Cardiac muscle cell (in vitro differentiated cells and primary cell): ENCODE measurements at places on chromosomes 2 and 18. TPM values are rescaled to one million over a fixed set of nuclear protein-coding genes. Genes with fewer than 3 reads are reported as not detected.

GRCh38 chr2:240404174-240404852 lies 31.1 kb upstream of the GPC1 start:
- no peak for DNase-seq
- H3K4me1 ChIP-seq = no peaks in the 10 kb centered on the region
- no peaks in the 10 kb centered on the region for H3K27me3 ChIP-seq
- no peak overlapping the region for H3K27ac ChIP-seq

- H3K27ac ChIP-seq = no peak overlapping the region
- H3K36me3 ChIP-seq = no peaks in the 10 kb centered on the region
- no peak for DNase-seq
- no peaks in the 10 kb centered on the region for H3K27me3 ChIP-seq
- no peak overlapping the region for H3K4me3 ChIP-seq
- H3K4me1 ChIP-seq = no peaks in the 10 kb centered on the region
Observed at GRCh38 chr2:127574656-127575055, 39.2 kb downstream of the MYO7B start.

REEP1 gene
- total RNA-seq = 14.6 and 22.7 TPM in 2 replicates

DNA sequence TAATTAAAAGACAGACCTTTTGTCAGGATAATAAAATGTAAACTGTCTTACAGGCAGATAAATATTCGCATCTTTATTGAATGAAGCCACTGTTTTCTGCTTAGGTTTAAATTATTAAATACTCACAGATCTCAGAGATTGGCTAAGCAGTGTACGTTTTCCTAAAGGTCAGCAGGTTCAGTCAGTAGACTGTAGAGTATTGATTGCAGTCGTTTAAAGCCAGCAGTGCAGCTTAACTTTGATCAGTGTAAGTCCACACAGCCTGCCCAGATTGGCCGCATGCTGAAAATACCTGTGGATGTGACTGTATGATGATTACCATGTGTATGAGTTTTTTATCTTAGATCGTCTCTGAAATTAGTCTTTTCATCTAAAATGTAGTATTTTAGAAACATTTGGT lies 42.3 kb downstream of the ATP9B start:
- no peak overlapping the region for H3K4me3 ChIP-seq
- no peaks in the 10 kb centered on the region for H3K36me3 ChIP-seq
- H3K27me3 ChIP-seq = no peaks in the 10 kb centered on the region

- no peak overlapping the region for H3K27ac ChIP-seq
- H3K36me3 ChIP-seq = no peaks in the 10 kb centered on the region
- H3K4me1 ChIP-seq = peaks cover 20% of the 10 kb centered on the region
- DNase-seq = peak; percentile 93
Observed at GRCh38 chr2:217289907-217290280, 430.0 kb upstream of the TNP1 start.

DNA sequence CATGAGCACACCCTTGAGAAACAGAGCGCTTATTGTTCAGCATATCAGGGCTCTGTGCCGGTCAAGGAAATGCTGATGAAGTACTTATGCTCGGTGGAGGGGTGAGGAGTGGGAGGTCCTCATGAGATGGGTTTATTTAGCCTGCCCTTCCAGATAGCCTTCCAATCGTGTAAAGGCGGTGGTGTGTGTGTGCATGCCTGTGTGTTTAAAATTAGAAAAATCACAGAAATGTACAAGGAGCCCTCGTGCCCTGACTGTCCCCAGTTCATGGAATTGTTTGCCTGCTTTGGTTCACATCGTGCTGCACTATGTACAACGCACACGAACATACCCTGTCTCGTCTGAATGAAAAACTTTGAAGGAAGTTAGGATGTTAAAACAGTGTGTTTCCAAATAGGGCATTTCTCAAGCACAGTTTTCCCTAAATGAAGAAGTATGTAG lies 158.6 kb downstream of the AQP4 start:
- no peaks in the 10 kb centered on the region for H3K27me3 ChIP-seq
- H3K4me1 ChIP-seq = peaks cover 8% of the 10 kb centered on the region
- no peak overlapping the region for H3K4me3 ChIP-seq

FBXO36 gene
- total RNA-seq = 2.8 and 5.7 TPM in 2 replicates

- no peak overlapping the region for H3K27ac ChIP-seq
- DNase-seq = peak; percentile 93
- no peaks in the 10 kb centered on the region for H3K27me3 ChIP-seq
- no peak overlapping the region for H3K4me3 ChIP-seq
- H3K4me1 ChIP-seq = peaks cover 9% of the 10 kb centered on the region
Observed at GRCh38 chr2:39488450-39488849, 51.4 kb upstream of the MAP4K3 start.

SPATA3 gene
- total RNA-seq = not detected in 2 replicates

SERPINB10 gene
- total RNA-seq = not detected in 2 replicates

KLHL30 gene
- 25.9 and 31.7 TPM in 2 replicates for total RNA-seq

DNA sequence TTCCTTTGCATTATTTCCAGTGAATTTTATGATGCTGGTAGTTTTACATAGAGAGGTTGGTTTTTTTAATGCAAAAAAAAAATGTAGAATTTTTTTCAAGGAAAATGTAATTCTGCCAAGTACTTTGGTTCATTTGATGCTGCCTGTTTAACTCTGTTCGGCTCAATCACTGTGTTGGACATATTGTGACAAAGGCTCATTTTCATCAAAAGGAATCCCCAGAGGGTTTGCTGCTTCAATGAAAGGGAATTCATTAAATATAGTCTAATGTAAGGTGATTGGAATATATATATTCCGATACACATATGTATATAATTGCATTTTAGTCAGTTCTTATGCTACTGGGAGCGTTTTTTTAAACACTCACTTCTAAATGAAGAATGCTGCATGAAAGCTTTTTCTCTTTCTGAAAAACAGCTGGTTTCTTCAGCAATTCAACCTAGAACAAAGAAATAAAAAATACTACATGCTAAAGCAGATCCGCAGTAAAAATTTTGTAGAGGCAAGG lies 314.6 kb upstream of the VWC2L start:
- no peak overlapping the region for H3K27ac ChIP-seq
- no peak for DNase-seq
- no peak overlapping the region for H3K4me3 ChIP-seq
- no peaks in the 10 kb centered on the region for H3K27me3 ChIP-seq
- H3K36me3 ChIP-seq = no peaks in the 10 kb centered on the region

DNA sequence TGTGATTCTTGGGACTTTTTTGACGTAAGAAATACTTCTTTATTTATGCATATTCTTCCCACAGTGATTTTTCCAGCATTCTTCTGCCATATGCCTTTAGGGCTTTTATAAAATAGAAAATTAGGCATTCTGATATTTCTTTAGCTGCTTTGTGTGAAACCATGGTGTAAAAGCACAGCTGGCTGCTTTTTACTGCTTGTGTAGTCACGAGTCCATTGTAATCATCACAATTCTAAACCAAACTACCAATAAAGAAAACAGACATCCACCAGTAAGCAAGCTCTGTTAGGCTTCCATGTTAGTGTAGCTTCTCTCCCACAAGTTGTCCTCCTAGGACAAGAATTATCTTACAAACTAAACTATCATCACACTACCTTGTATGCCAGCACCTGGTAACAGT lies 62.6 kb downstream of the EIF5B start:
- peaks cover 57% of the 10 kb centered on the region for H3K36me3 ChIP-seq
- H3K27me3 ChIP-seq = no peaks in the 10 kb centered on the region
- H3K4me1 ChIP-seq = peaks cover 29% of the 10 kb centered on the region
- no peak overlapping the region for H3K4me3 ChIP-seq
- H3K27ac ChIP-seq = peak overlapping the region; percentile 69

DNA sequence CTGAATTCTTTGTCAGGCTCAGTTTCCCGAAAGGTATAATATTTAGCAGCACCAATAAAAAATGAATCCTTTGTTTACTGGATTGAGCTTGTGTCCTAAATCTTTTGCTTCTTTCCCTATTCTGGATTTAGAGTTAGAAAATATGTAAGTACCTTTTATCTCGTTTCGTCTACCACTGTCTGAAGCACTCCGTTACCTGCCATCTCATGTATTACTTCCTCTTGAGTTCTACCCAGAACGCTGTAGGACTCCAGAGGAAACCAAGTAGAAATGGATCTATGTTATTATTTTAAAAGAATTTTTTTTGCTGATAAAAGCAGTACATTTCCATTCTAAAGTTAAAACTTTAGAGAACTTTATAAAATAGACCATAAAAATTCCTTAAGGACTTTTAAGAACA lies 13.5 kb downstream of the ANKRD12 start:
- H3K4me3 ChIP-seq = no peak overlapping the region
- DNase-seq = no peak
- H3K27ac ChIP-seq = no peak overlapping the region
- H3K27me3 ChIP-seq = no peaks in the 10 kb centered on the region

GPR55 gene
- not detected in 2 replicates for total RNA-seq

HOXD12 gene
- total RNA-seq = not detected in 2 replicates

TGFA gene
- 0.21 and 4.6 TPM in 2 replicates for total RNA-seq

CNDP1 gene
- 1.6 TPM in 1 of 2 replicates, not detected in the other for total RNA-seq

GRCh38 chr18:50473881-50474280 lies 86.0 kb upstream of the MAPK4 start:
- peaks cover 4% of the 10 kb centered on the region for H3K27me3 ChIP-seq
- H3K4me1 ChIP-seq = no peaks in the 10 kb centered on the region
- no peak overlapping the region for H3K4me3 ChIP-seq
- DNase-seq = no peak

LRRC30 gene
- total RNA-seq = not detected in 2 replicates

DNA sequence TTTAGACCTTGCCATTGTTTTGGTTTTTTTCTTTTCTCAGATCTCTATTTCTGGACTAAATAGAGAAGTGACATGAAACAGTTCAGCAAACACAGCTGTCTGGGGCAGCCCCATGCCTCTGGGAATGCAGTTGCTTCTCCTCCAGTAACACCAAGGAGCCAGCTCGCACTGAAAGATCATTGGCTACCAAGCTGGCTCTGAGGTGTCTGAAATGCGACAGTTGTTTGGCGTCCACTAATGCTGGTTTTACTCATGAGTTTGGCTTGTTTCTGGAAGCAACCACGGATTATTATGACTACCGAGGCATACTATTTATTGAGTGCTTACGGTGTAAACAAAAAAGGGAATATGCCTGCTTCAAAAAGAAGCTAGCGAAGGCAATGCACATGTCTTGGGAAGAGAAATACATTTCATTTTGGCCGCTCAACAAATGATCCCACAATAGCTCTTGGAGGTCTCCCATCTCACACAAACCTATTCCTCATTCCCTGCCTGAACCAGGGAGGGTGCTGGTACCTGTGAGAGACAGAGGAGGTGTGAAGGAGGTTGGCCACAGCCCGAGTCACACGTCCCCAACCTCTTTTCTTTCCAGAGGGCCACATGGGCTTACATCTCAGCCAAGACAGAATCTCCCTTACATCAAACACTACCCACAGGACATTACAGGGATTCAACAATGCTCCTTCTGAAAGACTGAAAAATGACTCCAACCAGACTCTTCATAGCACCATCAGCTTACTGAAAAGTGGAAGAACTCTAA lies 37.5 kb upstream of the NEB start:
- H3K4me3 ChIP-seq = no peak overlapping the region
- H3K4me1 ChIP-seq = no peaks in the 10 kb centered on the region
- no peak for DNase-seq
- H3K27me3 ChIP-seq = no peaks in the 10 kb centered on the region

- H3K4me1 ChIP-seq = no peaks in the 10 kb centered on the region
- H3K36me3 ChIP-seq = no peaks in the 10 kb centered on the region
- no peak overlapping the region for H3K27ac ChIP-seq
- DNase-seq = peak; percentile 14
- no peaks in the 10 kb centered on the region for H3K27me3 ChIP-seq
- no peak overlapping the region for H3K4me3 ChIP-seq
Observed at GRCh38 chr2:28108143-28108542, 217.6 kb downstream of the BABAM2 start.

CD302 gene
- 0.07 and 0.42 TPM in 2 replicates for total RNA-seq

DNA sequence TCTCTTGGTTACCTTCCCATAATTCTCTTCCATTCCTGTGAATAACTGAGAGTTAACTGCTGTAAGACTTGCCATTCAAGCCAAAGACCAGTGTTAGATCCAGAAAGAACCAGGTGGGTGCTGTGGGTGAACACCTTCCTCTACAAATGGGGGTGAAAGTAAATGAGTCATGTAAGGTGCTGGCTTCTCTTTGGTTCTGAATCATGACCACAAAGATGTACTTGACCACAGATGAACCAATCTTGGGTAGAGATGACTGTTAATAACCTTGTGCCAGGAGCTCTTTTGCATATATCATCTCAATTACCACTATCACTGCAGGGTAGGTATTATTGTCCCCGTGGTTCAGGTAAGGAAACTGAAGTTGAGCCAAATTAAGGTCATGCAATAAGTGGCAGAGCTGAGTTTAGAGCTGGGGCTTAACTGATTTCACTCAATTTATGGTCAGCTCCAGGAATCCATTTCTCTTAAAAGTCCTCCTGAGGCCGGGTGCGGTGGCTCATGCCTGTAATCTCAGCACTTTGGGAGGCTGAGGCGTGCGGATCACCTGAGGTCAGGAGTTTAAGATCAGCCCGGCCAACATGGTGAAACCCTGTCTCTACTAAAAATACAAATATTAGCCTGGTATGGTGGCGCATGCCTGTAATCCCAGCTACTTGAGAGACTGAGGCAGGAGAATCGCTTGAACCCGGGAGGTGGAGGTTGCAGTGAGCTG lies 244.9 kb upstream of the CXCR4 start:
- H3K36me3 ChIP-seq = no peaks in the 10 kb centered on the region
- H3K4me3 ChIP-seq = no peak overlapping the region
- DNase-seq = no peak
- H3K4me1 ChIP-seq = no peaks in the 10 kb centered on the region

GRCh38 chr18:48158721-48159120 lies 228.3 kb upstream of the SMAD2 start:
- H3K36me3 ChIP-seq = no peaks in the 10 kb centered on the region
- no peak for DNase-seq
- H3K4me1 ChIP-seq = peaks cover 7% of the 10 kb centered on the region
- no peak overlapping the region for H3K4me3 ChIP-seq
- H3K27ac ChIP-seq = no peak overlapping the region

MOGAT1 gene
- not detected in 2 replicates for total RNA-seq

DNA sequence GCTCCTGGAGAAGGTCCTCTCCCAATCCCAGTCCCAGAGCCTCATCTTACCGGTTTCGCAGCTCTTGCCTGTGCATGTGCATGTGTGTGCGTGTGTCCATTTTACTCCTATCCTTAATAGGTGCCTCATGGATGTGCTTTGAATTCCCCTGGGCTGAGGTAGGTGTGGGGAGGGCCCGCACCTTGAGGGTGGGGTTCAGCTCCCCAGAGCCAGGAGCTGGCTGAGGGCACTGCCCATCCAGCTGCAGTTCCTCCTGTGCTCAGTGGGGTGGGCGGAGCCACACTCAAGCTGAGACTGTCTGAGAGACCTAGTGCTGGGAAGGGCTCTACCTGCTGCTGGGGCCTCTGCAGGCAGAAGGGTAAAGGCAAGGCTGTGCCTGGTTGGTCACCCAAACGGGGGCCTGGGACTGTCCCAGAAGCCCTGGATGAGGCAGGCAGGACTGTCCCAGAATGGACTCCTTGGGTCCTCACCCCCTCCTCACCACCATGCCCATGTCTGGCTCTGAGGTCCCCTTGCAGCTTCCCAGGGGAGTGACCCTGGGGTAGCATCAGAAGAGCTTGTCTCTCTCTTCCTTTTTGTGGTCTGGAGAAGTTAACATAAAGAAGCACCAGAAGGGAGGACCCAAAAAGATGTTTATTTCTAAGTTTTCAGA lies 8.9 kb downstream of the GDF7 start:
- H3K27ac ChIP-seq = no peak overlapping the region
- H3K36me3 ChIP-seq = no peaks in the 10 kb centered on the region
- H3K27me3 ChIP-seq = peaks cover 42% of the 10 kb centered on the region
- no peak for DNase-seq
- H3K4me1 ChIP-seq = no peaks in the 10 kb centered on the region
